DMS 273 treated with DMSO at 0.1 percent for 48 hours (cell line): ENCODE measurements at places on chromosomes 3 and 15.

DNA sequence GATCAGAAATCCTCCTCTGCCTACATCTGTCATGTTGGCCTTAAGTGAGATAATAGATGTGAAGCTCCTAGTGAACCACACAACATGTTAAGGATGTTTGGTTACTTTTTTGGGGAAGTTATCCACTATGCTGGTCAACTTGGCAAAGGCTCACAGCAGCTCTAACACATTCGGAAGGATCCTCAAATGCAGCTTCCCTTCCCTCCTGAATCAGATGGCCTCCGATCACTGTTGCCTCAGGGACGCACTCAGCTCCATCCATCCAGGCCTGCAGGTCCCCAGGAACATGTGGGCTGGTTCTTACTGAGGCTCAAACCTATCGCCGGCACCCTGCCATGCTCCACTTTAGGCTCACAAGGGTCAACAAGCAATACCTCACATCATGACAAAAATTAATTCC is 67.9 kb downstream of the CORO2B start:
- DNase-seq = no peak

DNA sequence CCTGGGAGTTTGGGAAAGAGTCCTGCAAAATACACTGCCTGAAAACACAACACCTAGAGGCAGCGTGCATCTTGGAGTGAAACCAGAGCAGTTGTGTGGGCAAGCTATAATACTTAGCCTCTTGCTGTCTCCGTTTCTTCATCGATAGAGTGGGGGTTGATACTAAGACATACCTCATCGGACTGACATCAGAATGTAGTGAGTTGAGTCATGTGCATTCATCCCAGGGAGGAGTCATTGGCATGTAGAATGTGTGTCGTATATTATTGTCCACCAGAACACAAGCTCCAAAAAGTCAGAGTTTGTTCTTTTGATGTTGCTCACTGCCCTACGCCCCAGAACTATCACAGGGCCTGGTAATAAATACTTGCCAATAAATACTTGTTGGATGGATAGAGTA is 4.3 kb downstream of the SNTN start:
- DNase-seq = no peak

DNA sequence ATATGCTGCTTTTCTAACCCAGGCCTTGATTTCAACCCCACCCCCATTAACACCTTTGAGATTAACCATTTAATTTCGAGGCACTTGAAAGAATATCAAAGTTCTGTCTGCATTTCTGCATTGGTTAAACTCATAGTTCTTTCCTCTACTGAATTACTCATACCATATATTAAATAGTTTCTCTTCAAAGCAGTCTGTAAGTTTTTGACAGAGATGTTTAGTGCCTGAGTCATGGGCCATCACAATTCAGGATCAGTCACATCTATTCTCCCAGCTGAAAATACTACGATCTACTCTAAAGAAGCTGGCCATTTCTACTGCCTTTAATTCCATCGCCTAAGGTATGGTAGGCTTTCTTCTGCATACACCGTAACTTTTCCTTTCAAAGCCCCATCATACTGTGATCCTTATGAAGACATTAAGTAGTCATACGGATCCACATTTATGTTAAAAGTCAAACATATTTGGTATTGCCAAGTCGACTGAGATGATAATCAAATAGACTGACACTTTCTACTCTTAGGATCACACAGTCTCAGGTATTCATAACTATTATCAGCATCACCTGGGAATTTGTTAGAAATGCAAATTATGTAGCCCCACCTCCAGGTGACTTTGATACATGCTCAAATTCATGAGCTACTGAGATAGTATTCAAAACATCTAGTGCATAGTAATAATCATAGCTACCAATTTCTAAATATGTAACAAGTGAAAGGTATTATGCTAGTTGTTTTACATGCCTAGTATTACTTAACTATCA is 489.4 kb upstream of the IL12A start:
- no peak for DNase-seq

DNA sequence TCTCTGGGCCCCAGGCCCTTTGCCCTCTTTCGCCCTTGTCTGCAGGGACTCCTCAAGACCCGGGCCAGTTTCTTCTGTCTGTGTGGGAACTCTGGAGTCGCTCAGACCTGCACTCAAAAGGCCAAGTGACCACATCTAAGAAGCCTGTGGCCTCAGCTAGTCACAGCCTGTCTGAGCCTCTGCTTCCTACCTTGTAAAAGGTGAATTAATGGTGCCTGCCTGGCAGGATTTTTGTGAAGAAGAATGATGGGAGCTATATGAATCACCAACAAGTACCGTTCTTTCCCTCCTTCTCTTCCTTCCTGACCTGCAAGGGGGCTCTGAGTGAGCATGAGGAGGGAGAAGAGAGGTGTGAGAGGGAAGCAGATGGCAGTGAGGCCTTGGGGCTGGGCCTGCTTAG is 7.5 kb downstream of the PLIN1 start:
- no peak for DNase-seq

- DNase-seq = no peak
Measured at GRCh38 chr15:94185547-94186236, 45.7 kb upstream of the MCTP2 start.

DNA sequence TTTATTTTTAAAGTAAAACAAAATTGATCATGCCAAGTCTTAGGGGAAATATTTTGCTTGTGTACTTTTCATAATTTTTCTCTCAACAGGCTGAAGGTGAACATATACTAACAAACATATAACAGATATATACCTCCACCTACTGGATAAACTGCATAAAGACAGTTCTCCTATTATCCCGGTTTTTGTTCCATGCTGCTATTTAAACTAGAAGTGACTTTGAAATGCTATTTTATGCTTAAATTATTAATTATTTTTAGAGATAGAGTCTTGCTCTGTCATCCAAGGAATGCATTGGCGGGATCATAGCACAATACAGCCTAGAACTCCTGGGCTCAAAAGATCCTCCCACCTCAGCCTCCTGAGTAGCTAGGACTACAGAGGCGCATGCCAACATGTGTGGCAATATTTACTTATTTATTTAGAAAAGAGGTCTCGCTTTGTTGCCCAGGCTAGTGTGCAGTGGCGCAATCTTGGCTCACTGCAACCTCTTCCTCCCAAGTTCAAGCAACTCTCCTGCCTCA is 49.8 kb downstream of the ST3GAL6 start:
- DNase-seq = peak; percentile 53

GRCh38 chr3:65596571-65597225 is 442.0 kb downstream of the MAGI1 start:
- peak; percentile 37 for DNase-seq

- no peak for DNase-seq
Measured at GRCh38 chr15:38688761-38689160, 124.1 kb upstream of the RASGRP1 start.

DNA sequence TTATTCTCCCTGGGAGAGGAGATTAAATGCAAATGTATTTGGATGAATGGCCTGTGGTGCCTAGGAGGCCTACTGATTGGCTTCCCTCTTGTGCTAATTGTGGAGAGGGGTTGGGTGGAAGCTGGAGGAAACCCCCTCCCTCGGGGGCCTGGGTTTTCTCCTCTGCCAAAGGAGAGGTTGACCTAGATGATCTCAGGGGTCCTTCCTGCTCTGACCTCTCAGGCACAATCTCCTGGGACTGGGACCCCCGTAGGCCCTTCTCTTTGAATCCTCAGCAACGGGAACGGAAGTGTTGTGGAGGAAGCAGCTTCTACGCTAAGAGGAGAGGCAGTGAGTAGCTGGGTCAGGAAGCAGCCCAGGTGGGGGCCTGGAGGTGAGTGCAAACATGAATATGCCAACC is 40.5 kb upstream of the MAGEF1 start:
- DNase-seq = no peak

DNA sequence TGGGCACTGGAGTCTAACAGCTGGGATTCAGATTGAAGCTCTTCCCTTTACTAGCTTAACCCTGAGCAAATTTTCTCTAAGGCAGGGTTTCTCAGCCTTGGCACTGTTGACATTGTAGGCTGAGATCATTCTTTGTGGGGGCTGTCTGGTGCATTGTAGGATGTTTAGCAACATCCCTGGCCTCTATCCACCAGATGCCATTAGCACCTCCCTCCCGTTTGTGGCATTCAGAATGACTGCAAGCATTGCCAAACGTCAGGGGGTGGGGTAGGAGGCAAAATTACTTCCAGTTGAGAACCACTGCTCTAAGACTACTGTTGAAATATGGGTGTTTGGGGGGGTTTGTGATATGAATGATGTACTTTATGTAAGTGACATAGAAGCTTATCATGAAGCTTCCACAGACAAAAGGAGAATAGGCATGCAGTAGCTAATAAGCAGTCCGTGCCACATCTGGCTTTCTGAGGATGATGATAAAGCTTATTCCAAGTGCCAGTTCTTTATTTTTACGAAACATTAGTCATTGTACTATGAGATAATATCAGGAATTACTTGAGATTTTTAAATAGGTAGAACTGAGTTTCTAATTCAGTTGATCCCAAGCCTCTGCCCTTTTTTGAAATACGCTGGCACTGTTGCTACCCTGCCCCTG is 39.3 kb downstream of the NKIRAS1 start:
- no peak for DNase-seq

DNA sequence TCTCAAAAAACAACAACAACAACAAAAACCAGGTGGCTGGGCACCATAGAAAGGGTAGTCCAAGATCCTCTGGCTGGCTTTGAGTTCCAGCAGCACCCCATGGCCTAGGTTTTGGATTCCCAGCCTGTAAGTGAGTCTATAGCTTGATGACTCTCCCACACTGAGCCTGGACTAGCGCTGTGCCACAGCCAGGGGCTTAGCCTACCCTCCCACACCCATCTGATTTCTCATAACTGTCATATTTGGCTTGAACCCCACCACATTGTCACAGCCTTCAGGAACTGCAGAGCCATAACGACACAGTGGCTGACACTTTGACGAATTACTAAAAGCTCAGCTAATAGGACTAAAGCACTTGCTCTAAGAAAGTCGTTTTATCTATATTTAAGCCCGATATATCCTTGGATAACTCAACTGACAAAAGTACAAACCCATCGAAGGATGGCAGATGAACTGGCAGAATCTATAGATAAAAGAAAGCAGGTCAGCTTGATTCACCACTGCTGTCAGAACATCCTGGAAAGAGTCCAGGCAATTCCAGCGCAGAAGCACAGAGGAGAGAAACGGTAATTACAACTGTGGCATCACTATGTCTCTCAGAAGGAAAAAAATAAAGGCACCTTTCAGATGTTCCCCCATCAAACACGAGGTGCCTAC is 62.1 kb downstream of the HOMER2 start:
- DNase-seq = no peak

GRCh38 chr3:187770224-187770623 is 25.0 kb upstream of the BCL6 start:
- peak; percentile 16 for DNase-seq

GRCh38 chr15:89777073-89777751 is 1.1 kb downstream of the MESP2 start:
- DNase-seq = no peak

DNA sequence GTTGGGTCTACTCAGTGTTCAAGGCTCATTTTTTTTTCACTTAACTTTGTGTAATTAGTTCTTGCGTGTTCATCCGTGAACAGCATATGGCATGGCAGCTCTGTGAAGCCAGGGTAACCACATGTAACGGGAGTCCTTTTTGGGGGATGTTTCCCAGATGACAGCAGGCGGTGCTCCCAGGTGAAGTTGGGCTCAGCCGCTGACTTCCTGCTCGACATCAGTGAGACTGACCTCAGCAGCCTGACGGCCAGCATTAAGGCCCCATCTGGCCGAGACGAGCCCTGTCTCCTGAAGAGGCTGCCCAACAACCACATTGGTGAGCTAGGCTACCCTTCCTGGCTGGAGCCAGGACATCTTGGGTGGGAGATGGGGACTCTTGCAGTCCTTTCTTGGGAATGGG is 62.7 kb downstream of the DNASE1L3 start:
- no peak for DNase-seq

- peak; percentile 7 for DNase-seq
Measured at GRCh38 chr15:98866511-98866910, 141.1 kb downstream of the PGPEP1L start.

- DNase-seq = peak; percentile 9
Measured at GRCh38 chr3:71583566-71584393, at the start of gene FOXP1. Gene FOXP1 (minus strand): TSS chr3:71583728. CDS start chr3:71198381, 385,347 bp downstream.

- DNase-seq = no peak
Measured at GRCh38 chr3:148903941-148904340, 38.8 kb downstream of the CPA3 start.

GRCh38 chr3:134822090-134822489 is 27.0 kb downstream of the EPHB1 start:
- DNase-seq = no peak

- DNase-seq = no peak
Measured at GRCh38 chr3:52088445-52089367, 32.3 kb upstream of the DUSP7 start.

GRCh38 chr3:106161246-106161645 is 292.4 kb upstream of the CBLB start:
- DNase-seq = no peak

GRCh38 chr3:81242871-81243270 is 518.6 kb downstream of the GBE1 start:
- no peak for DNase-seq

- DNase-seq = no peak
Measured at GRCh38 chr15:86526938-86527690, 447.4 kb downstream of the AGBL1 start.

DNA sequence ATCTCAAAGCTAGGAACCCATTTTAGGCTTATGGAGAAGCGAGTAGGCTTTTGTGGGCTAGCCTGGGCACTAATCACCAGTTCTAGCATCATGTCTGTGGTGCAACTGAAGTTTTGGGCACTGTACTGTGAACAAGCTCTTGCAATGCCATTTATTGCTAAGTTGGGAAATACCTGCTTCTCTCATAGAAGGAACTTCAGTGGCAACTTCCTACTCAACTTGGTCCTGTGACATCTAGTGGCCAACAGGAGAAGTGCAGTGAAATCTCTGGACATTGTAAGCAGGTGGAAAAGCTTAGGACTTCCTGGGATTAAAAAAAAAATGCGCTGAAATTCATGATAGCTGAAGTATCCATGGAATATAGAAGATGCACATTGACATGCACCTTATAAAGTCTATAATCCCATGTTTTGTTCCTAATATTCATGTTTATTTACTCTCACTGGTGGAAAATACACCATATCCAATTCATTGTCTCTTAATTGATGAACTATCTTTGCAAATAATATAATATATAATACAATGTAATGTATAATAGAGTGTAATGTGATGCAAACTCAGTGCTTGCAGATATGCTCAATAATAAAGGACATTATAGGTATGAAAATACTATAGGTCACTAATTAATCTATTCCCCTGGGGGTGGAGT is 6.5 kb upstream of the ALDH1A3 start:
- DNase-seq = peak; percentile 15

DNA sequence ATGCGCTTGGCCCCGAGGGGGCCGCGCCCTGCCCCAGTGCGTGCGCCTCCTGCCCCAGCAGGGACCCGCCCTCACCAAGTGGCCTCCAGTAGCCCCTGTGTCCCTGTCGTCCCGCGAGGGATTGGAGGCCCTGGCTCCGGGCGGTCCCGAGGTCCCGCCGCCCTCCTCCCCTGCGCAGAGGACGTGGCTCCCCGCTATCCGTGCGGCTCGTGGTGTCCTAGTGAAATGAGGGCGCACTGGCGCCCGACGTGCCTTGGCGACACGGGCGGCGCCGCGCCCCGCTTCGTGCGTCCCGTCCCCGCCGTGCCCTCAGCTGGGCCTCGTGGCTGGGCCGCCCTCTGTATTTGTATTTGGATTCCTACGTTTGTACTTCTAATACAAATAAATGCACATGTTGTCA is 557.5 kb downstream of the OCA2 start:
- no peak for DNase-seq
